Vagina (tissue), 2 donors: ENCODE measurements at places on chromosomes 13 and 19. TPM values are rescaled to one million over a fixed set of nuclear protein-coding genes. Genes with fewer than 3 reads are reported as not detected.
A peak's percentile ranks its signal among the peaks of the same experiment; 100 is the strongest.

The FAM216B gene
- not detected for total RNA-seq

DNA sequence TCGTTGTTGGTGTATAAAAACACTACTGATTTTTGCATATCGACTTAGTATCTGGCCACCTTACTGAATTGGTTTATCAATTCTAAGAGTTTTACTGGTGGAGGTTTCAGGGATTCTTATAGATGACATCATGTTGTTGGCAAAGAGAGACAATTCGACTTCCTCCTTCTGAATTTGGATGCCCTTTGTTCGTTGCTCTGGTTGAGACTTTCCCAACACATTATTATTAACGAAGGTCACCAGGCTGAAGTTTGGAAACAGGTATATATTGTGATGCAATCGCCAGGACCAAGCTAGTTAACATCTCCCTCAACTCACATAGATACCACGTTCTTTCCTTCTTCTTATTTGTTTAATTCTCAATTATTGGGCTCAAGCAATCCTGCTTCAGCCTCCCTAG, 2.1 kb upstream of the ZSCAN5B start:
- no peaks in the 10 kb centered on the region for H3K4me1 ChIP-seq
- no peaks in the 10 kb centered on the region for H3K36me3 ChIP-seq
- no peaks in the 10 kb centered on the region for H3K27me3 ChIP-seq
- DNase-seq = no peak
- no peak overlapping the region for H3K4me3 ChIP-seq

DNA sequence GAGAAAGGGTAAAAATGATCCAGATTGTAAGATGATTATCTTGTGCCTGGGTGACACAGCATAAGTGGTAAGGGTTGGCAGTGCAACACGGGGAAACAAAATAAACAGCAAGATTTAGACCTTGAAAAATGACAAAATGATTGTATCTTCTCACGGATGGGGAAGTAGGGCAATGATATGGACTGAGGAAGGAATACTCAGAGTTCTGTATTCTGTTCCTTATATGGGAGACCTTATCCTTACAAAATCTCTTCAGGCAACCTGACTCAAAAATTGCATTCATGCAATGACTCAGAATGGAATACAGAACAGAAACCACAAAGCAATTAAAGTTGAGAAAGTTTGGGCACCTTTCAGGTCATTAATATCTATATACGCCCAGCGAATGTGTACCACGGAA, 149.0 kb downstream of the HS6ST3 start:
- no peaks in the 10 kb centered on the region for H3K27me3 ChIP-seq
- H3K4me3 ChIP-seq = no peak overlapping the region
- H3K36me3 ChIP-seq = no peaks in the 10 kb centered on the region
- DNase-seq = no peak

GRCh38 chr13:70893832-70894231, 785.6 kb upstream of the KLHL1 start:
- H3K36me3 ChIP-seq = no peaks in the 10 kb centered on the region
- no peak for DNase-seq
- no peaks in the 10 kb centered on the region for H3K4me1 ChIP-seq
- H3K27ac ChIP-seq = no peak overlapping the region

The THSD1 gene
- total RNA-seq = 6.4 TPM

GRCh38 chr19:13689085-13689484, 75.2 kb upstream of the MRI1 start:
- no peak overlapping the region for H3K4me3 ChIP-seq
- no peak for DNase-seq
- H3K27me3 ChIP-seq = no peaks in the 10 kb centered on the region

- no peak overlapping the region for H3K4me3 ChIP-seq
- H3K27me3 ChIP-seq = no peaks in the 10 kb centered on the region
- H3K4me1 ChIP-seq = no peaks in the 10 kb centered on the region
- DNase-seq = no peak
These were observed 77.5 kb upstream of the PEG3 start for GRCh38 chr19:56917998-56918397.

- DNase-seq = no peak
- no peaks in the 10 kb centered on the region for H3K27me3 ChIP-seq
- H3K27ac ChIP-seq = no peak overlapping the region
These were observed 686.4 kb downstream of the PCDH9 start for GRCh38 chr13:66543780-66544179.

- H3K4me1 ChIP-seq = peaks cover 36% of the 10 kb centered on the region
- no peaks in the 10 kb centered on the region for H3K27me3 ChIP-seq
- H3K36me3 ChIP-seq = no peaks in the 10 kb centered on the region
- no peak for DNase-seq
These were observed 227.2 kb downstream of the FOXO1 start for GRCh38 chr13:40438999-40439797.

DNA sequence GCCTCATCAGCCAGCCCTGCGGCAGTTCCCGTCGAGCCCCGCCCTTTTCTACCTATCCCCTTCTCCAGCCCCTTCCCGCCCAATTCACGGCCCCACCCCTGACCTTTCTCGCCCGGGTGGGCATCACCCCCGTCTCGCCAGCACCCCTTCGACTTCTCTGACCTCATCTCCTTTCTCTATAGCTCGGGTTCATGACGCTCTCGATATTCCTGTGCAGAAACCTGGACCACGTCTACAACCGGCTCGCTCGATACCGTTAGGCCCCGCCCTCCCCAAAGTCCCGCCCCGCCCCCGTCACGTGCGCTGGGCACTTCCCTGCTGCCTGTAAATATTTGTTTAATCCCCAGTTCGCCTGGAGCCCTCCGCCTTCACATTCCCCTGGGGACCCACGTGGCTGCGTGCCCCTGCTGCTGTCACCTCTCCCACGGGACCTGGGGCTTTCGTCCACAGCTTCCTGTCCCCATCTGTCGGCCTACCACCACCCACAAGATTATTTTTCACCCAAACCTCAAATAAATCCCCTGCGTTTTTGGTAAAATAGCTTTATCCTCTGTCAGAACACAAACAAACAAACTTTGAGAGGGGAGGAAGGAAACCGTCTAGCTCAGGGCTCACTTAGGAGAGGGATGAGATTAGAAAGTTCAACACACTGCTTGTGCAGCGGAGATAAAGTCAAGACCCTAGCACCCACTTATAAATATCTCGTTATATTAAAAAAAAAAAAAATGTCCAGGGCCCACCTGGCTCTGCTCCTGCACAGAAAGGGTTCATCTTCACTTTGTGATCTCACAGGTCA, 5.1 kb downstream of the CD37 start:
- H3K27ac ChIP-seq = peak overlapping the region; percentile 83
- H3K36me3 ChIP-seq = no peaks in the 10 kb centered on the region
- peaks cover 32% of the 10 kb centered on the region for H3K4me1 ChIP-seq
- H3K4me3 ChIP-seq = peak overlapping the region; percentile 52
- H3K27me3 ChIP-seq = no peaks in the 10 kb centered on the region

The PPP2R1A gene
- 163 TPM for total RNA-seq

DNA sequence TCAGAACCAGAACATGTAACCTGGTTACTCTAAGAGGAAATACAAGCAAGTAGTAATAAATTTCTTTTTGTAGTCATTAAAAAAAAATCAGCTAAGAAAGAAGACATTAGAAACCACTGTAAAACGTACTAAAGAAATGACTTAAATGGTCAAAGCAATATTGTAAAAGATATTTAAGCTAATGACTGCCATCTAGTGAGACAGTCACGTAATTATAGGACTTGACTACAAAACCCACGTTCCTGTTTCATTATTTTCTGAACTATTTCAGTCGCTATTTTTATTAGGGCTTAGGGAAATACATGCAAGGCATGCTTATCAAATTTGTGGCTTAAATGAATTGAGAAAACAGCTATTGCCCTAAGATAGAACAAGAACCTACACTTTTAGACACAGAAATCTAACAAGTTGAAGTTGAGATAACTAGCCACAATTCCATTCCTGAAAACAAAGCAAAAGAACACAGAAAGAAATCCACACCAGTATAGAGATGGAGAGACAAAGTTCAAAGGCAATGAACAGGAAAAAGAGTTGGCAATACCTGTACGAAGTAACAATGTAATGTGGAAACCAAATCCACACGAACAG, 17.9 kb downstream of the ALG5 start:
- no peaks in the 10 kb centered on the region for H3K4me1 ChIP-seq
- no peaks in the 10 kb centered on the region for H3K36me3 ChIP-seq
- DNase-seq = no peak
- no peak overlapping the region for H3K27ac ChIP-seq

The LYPD3 gene
- total RNA-seq = 247 TPM

- H3K27me3 ChIP-seq = no peaks in the 10 kb centered on the region
- DNase-seq = no peak
- H3K4me1 ChIP-seq = no peaks in the 10 kb centered on the region
- H3K36me3 ChIP-seq = no peaks in the 10 kb centered on the region
- no peak overlapping the region for H3K27ac ChIP-seq
These were observed 34.4 kb downstream of the DCLK1 start for GRCh38 chr13:36096461-36097416.

DNA sequence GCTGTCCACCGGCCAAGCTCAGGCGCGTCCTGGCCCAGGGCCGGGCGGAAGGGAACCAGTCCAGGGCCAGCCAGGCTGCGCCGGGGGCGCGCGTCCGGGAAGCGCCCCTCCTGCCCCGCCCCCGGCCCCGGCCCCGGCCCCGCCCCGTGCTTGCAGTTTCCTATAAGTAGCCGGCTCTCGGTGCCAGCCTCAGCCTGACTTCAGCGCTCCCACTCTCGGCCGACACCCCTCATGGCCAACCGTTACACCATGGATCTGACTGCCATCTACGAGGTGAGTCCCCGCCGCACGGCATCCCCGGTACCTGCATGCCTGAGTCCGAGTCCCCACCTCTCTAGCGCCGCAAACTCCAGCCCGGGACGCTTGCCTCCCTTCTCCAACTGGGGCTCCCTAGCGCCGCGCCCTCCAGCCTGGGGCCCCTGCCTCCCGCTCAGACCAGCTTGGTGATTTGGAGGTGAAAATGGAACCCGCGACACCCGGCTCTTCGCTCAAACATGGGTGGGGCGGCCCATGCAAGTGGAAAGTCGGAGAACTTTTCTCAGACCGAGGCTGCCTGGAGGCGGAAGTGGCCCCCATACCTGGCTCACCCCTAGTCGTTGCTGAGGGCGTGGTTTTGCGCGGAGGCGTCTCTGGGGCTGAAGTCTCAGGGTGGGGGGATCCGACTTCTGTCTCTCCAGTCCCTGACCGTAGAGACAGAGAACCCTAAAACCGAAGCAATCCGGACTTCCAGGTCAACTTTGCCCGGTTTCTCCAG, at the start of gene ZFP36:
Gene ZFP36, plus strand, starts transcription at position 192 of the 754 bp plus-strand sequence. Its CDS starts 58 bp downstream, at position 250.
- H3K27me3 ChIP-seq = no peaks in the 10 kb centered on the region
- H3K4me1 ChIP-seq = peaks cover 54% of the 10 kb centered on the region
- H3K4me3 ChIP-seq = peak within 1 kb of the TSS; percentile 98
- peaks cover 23% of the 10 kb centered on the region for H3K36me3 ChIP-seq
- H3K27ac ChIP-seq = peak within 1 kb of the TSS; percentile 100

- no peaks in the 10 kb centered on the region for H3K36me3 ChIP-seq
- H3K27me3 ChIP-seq = no peaks in the 10 kb centered on the region
- no peak for DNase-seq
- peaks cover 13% of the 10 kb centered on the region for H3K4me1 ChIP-seq
- H3K27ac ChIP-seq = no peak overlapping the region
- H3K4me3 ChIP-seq = no peak overlapping the region
These were observed 4.0 kb upstream of the ZNF222 start for GRCh38 chr19:44021221-44021620.

DNA sequence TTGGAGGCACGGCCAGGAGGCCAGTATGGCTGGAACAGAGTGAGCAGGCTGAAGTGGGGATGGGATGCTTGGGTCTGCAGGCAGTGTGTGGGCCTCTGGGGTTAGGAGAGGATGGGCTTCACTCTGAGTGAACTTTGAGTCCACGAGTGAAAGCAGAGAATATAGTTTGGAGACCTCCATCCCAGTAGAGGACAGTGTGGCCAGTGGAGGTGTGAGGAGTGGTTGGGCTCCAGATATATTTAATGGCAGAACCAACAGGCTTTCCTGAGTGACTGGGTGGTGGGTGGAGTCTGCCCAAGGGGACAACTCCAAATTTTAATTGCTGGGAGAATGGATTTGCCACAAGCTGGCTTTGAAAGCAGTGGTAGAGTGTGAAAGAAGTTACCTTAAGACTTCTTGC, 27.3 kb downstream of the GATAD2A start:
- peaks cover 54% of the 10 kb centered on the region for H3K4me1 ChIP-seq
- H3K4me3 ChIP-seq = no peak overlapping the region
- H3K27ac ChIP-seq = no peak overlapping the region
- DNase-seq = no peak
- H3K27me3 ChIP-seq = no peaks in the 10 kb centered on the region

- no peaks in the 10 kb centered on the region for H3K27me3 ChIP-seq
- DNase-seq = no peak
- H3K4me3 ChIP-seq = peak overlapping the region; percentile 70
- H3K27ac ChIP-seq = peak overlapping the region; percentile 98
These were observed 751 bp downstream of the GRAMD1A start for GRCh38 chr19:35000647-35001501.
